ENCODE measurements at places on chromosomes 2 and 18.

DNA sequence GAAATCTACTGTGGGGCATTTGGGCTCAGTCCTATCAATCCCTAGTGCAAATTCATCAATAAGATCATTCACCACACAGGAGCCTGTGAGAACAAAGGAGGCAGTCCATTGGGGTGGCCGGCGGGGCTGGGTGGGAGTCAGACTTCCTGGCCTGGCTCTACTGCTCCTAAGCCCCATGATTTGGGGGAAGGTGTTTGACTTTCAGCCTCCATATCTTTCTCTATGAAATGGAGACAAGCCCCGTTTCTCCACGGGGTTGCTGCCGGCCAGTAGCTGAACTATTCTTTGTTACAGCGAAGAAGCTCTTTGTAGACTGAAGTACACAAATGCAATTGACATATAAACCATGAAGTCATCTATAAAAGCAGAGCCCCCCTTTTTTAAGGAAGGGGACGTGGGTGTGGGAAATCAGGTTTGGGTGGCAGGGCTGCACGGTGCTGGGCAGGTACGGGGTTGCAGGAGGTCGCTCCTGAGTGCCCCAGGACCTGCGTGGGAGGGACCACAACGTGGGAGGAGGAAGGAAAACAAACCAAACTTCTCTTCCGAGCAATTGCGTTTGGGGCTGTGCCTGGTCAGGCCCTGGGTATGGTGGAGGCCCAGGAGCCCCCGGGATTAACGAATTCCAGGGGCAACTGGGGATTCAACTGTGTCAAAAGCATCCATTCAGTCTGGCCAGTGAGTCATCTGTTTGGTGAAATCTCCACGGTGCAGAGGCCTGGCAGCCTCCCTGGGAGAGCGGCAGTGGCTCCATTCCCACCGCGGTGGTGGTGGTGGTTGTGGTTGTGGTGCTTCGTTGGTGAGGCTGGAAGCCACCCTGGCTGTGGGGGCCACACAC, 18.2 kb downstream of the FBLN7 start:
- peak; percentile 79 for DNase-seq

GRCh38 chr18:74204526-74205152, 56.3 kb downstream of the TIMM21 start:
- peak; percentile 22 for DNase-seq

DNA sequence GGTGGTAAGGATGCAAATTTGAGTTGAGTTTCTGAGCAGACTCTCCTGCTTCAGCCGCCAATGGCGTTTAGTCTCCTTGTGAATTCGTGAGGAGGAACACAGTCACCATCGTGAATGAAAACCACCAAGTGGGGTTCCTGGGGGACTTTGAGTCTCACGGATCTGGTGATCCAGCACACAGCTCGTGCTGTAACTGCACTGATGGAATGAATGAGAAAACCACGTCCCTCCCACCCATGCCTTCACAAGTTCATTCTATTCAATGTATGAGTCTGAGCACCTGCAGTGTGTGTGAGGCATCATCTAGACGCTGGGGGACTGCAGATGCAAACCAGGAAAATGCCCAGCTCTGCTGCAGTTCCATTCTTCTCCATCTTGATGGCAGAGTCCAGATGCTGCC, 127.9 kb downstream of the PIEZO2 start:
- DNase-seq = no peak

- DNase-seq = peak; percentile 91
These were observed 39.9 kb downstream of the STK17B start for GRCh38 chr2:196131384-196131937.

GRCh38 chr18:49784427-49785185, 28.7 kb downstream of the ACAA2 start:
- DNase-seq = no peak

DNA sequence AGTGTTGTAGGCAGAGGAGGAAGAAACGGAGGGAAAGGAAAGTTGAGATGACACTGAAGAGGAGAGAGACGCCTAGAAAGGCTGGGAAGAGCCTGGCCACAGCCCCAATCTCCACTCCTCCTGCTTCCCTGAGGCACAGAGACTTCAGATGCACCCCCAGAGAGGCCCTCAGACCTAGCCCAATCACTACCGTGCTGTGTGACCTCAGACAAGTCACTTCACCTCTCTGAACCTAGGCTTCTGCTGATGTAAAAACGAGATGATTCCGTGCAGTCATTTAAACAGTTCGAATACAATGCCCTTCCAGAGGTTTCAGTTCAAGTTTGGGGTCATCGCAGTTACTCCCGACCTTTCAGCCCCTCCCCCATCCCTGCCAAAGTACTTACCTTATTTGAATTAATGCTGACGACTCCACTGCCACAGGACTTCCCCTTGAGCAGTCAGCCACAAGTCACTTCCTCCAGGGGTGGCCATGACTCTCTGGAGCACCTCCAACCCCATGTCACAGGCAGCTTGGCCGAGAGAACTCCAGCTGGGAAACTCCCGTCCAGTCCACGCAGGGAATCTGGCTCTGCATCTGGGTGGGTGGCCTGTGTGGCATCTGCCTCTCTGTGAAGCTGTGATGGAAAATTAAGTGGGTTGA, 105.2 kb upstream of the ID2 start:
- peak; percentile 61 for DNase-seq

DNA sequence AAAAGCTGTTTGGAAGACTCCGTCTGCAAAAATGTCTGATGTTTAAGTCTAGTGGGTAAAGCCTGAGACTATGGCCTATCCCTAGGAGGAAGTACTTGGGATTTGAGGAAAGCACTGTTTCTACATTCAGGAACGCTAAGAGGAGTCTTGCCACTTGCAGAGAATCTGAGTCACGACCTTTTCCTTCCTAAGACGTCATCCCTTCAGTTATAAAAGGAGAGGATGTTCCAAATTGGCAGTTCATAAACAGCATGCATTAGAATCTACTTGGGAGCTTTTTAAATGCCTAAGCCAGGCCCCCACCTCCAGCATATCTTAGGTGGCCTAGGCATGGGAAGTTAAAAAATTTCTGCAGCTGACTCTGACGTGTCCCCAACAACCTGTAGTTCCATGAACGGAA, 125.9 kb downstream of the TTC32 start:
- no peak for DNase-seq

GRCh38 chr2:8740136-8740535, 58.3 kb downstream of the ID2 start:
- DNase-seq = no peak

GRCh38 chr2:28424799-28425463, 32.3 kb downstream of the FOSL2 start:
- DNase-seq = no peak

- DNase-seq = peak; percentile 32
These were observed 118.1 kb downstream of the MYO1B start for GRCh38 chr2:191363267-191363666.

DNA sequence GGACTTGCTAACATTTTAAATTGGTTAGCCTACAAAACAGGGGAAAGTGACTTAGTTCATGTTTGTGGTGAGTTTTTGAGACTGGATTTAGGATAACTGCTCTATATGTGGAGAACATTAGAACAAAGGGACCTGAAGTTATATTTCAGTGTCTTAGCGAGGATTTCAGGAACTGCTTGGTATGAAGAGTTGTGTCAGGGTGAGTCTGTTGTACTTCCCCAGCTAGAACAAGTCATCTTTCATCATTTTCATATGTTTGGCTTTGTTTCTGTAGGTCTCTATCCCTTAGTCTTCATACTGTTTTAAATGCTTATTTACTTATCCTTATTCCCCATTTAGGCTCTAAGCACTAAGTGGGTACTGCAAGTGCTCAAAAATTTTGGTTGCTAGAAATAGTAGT, 41.9 kb downstream of the KCMF1 start:
- no peak for DNase-seq

- DNase-seq = peak; percentile 73
These were observed 47.0 kb downstream of the CHRNA1 start for GRCh38 chr2:174717273-174717672.

GRCh38 chr2:20446255-20446916, 488 bp upstream of the RHOB start:
- no peak for DNase-seq

DNA sequence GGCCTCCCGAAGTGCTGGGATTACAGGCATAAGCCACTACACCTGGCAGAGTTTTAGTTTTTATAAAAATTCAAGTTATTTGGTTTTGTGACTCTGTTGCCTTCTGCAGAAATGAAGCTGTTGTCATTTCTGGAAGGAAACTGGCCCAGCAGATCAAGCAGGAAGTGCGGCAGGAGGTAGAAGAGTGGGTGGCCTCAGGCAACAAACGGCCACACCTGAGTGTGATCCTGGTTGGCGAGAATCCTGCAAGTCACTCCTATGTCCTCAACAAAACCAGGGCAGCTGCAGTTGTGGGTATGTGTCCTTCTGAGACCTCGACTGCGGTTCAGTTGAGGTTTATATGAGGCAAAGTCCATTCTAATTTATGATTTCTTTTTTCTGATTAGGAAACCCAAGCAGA, 7.2 kb downstream of the MTHFD2 start:
- peak; percentile 59 for DNase-seq

DNA sequence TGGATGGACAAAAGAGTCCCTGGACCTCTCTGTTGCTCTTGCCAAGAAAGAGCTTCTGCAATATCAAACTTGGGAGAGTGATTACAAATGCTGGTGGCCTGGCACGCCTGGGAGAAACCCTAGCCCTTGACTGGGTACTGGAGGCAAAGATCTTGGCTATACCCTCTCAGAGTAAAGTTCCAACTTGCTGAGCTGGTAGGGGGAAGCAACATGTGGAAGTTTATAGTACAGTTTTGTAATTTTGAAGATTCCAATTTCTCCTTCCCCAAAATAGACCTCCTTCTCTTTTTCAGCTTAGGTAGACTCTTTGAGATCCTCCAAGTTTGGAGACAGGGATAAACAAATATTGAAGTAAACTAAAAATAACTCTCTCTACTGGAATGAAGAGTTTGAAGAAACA, 645.3 kb downstream of the NR4A2 start:
- no peak for DNase-seq

DNA sequence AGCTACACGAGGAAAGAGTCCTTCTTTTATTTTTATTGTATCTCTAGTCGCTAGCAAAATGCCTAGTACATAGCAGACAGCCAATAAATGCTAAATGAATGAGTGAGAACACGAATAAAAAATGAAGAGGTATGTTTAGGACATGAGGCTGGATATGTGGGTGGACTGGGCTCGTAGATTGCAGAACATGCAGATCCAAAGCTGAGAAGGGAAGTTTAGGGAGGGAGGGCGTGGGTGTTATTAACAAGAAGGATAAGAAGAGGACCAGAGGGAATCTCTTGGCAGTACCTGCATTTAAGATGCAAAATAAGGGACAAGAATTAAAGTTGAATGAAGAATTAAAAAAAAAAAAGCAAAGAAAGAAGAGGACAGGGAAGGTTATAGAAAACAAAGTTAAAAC, 161.1 kb downstream of the MAP2 start:
- no peak for DNase-seq

DNA sequence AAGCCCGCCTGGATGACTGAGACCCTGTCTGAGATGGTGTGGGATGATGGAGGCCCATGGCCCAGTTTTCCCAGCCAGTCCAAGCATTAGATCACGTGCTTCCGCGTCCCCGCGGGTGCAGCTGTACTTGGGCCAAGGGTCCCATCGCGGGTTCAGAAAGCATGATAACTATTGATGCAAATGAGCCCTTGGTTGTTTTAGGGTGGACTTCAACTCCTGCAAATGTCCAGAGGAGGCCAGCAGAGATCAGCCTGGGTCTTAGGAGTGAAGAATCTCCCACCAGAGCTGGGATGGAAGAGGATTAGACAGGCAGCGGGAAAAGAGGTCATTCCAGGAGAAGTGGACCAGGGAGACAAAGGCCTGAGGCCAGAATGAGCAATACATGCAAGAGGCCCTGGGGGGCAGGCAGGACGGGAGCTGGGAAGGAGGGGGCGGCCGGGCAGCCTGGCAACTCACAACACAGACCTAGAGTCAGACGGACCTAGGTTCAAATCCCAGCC, 89.9 kb upstream of the TMEM247 start:
- DNase-seq = no peak

GRCh38 chr18:43364535-43364934, 87.2 kb upstream of the SYT4 start:
- DNase-seq = no peak

GRCh38 chr18:27600245-27600644, 415.1 kb upstream of the CHST9 start:
- DNase-seq = no peak

- DNase-seq = peak; percentile 52
These were observed 49.7 kb upstream of the CD28 start for GRCh38 chr2:203656522-203657287.

DNA sequence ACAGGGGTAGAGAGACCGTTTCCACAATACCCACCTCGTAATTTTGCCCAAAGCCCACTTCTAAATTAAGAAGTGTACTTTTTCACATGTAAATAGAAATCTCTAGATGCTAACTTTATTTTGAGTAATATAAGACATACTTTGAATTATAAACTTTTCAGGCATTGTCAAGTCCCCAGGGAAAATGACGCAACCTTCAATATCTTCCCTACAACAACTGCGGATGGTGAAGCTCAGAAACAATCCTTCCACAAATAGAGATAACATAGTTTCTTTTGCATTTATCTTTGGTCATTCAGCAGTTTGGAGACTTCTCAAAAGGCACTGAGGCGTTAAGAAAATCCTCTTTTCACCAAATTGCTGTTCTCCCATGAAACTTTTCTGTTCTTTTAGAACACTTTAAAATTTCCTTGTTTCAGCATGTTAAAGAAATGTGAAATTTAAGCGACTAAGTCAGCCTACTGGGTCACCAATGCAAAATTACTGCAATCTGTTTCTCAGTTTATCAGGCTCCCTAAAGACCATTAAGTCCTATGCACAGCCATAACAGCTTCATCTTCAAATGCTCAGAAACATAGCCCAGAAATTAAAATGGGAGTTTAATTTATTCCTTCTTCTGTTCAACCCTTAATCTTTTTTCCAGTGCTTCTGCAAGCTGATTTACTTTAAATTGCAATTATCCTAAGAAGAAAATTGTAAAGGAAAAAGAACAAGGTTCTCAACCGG, 118.3 kb upstream of the DNAJC10 start:
- peak; percentile 9 for DNase-seq

- no peak for DNase-seq
These were observed 501.5 kb downstream of the ERBB4 start for GRCh38 chr2:212037062-212037461.

GRCh38 chr18:8778386-8778785, 73.0 kb downstream of the MTCL1 start:
- DNase-seq = no peak

DNA sequence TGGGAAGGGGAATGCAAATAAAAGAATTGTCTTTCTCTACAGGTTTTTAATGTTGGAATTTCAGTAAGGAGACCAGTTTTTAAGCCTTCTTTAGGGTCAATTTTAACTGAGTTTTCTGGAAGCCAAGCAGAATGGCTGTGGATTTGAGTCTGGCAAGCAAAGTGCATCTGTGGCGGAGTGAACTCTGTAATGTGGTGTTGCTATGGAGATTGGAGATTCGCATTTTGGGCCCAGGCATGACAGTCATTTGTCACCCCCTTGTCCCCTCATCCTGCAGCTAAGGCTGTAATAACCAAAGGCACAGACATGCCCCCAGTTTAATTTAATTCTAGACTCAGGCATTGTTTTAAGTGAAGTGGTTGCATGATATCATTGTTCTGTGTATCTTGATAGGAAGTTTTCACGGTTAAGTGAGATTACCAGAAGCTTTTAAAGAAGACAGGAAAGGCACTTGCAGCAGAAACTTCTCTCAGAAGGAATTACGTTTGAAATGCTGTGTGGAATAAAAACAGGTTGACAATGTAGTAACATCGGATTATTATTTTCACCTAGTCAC, 30.6 kb downstream of the ARMC9 start:
- DNase-seq = no peak
